Fibroblast of mammary gland (primary cell): ENCODE measurements at places on chromosomes 1 and 21.

DNA sequence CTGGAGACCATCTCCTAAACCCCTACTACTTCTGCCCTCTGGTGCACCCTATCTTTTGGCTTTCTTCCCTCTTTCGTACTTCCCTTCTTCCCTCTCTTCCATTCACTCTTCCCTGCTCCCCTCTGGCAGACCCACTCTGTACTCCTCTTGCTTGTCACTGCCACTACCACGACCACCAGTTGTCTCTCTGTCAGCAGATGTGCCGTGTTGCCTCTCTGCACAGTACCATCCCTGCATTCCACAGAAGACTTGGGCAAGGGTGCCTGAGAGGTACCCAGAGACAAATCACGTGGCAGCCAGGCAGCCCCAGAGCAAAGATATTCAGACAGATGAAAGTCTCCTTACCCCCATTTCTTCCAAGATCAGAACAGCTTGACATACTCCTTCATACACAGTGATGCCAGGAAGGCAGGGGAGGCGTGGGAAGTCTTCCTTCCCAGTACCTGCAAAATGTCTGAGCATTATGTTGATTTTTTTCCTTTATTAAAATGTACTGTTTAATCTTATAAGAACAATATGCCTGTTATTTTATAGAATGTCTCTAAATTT, 15.0 kb downstream of the CAMSAP2 start:
- no peak for DNase-seq

GRCh38 chr21:38798081-38798480, 7.6 kb upstream of the ETS2 start:
- DNase-seq: no peak

GRCh38 chr1:219544163-219544846, 68.6 kb downstream of the ZC3H11B start:
- DNase-seq: no peak

- no peak for DNase-seq
These were observed 70.4 kb downstream of the TUT4 start for GRCh38 chr1:52482326-52483004.

- no peak for DNase-seq
These were observed 54.6 kb downstream of the PRKCZ start for GRCh38 chr1:2104621-2105427.

GRCh38 chr21:17359781-17360180, 153.1 kb upstream of the CXADR start:
- DNase-seq: no peak

- no peak for DNase-seq
These were observed 286 bp downstream of the ODR4 start for GRCh38 chr1:186375929-186376319.

DNA sequence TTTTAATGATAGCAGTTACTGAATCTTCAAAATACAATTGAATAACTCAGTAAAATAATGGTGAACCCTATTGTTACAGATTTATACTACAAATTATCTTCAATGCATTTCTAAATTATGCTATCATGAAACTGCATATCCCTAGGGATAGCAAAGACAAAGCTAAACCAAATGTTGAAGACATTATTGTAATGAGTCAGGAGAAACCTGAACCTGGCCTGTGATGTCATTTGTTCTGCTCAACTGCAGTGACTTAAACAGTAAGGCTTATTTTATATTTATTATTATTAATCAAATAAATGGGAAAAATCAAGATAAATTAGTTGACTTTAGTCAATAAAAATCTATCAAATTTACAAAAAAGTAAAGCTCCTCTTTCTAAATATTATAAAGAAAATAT, 100.3 kb downstream of the UCHL5 start:
- DNase-seq: peak; percentile 86

- DNase-seq: no peak
These were observed 153.7 kb upstream of the C1orf174 start for GRCh38 chr1:4053774-4054173.

DNA sequence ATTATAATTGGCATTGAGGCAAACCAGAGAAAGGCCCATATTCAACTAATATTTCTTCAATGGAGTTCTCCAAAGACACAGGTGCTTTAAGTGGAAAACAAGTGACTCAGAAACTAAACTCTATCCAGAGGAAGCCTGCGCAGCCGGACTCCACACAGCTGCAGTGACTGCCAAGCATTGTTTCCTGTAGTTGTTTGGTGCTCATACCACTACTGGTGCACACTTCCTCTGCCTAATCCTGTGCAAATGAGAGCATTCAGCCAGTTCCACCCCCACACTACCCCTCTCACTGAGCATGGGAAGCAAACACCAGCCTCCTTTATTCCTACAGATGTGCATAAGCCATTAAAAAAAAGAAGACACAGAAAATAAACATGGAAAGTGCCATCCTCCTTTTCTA, 102.9 kb downstream of the VAV3 start:
- no peak for DNase-seq

- no peak for DNase-seq
These were observed 34.6 kb upstream of the RRP15 start for GRCh38 chr1:218250492-218250891.

DNA sequence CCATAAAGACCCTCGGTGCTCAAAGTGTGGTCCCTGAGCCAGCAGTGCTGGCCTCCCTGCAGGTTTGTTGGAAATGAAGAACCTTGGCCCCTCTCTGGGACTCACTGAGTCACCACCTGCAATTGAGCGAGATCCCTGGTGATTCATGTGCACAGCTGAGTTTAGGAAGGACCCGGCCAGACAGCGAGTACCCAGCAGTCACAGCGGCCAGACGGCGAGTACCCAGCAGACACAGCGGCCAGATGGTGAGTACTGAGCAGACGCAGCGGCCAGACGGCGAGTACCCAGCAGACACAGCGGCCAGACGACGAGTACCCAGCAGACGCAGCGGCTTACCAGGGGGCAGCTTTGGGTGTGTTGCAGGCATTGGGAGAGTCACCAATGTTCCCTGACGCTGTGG, 123.8 kb downstream of the PRDM16 start:
- no peak for DNase-seq

DNA sequence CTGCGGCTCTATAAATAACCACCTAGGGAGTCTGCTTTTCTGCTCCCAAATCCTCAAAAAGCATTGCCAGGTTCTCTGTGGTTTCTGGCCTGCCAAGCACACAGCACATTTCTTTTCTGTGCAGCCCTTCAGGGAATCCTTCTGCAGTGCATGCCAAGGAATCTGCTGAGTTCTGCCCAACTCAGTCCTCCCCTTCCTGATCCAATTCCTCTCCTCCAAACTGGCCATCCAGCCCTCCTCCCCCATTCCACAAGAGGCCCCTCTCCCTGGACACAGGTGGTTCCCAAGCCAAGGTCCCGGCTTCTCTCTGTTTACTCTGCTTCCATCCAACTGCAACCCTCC, 61.8 kb downstream of the HIVEP3 start:
- peak; percentile 44 for DNase-seq

- no peak for DNase-seq
These were observed 28.6 kb downstream of the IVNS1ABP start for GRCh38 chr1:185288435-185288834.

- DNase-seq: no peak
These were observed 4.3 kb downstream of the GBP2 start for GRCh38 chr1:89121641-89122040.

DNA sequence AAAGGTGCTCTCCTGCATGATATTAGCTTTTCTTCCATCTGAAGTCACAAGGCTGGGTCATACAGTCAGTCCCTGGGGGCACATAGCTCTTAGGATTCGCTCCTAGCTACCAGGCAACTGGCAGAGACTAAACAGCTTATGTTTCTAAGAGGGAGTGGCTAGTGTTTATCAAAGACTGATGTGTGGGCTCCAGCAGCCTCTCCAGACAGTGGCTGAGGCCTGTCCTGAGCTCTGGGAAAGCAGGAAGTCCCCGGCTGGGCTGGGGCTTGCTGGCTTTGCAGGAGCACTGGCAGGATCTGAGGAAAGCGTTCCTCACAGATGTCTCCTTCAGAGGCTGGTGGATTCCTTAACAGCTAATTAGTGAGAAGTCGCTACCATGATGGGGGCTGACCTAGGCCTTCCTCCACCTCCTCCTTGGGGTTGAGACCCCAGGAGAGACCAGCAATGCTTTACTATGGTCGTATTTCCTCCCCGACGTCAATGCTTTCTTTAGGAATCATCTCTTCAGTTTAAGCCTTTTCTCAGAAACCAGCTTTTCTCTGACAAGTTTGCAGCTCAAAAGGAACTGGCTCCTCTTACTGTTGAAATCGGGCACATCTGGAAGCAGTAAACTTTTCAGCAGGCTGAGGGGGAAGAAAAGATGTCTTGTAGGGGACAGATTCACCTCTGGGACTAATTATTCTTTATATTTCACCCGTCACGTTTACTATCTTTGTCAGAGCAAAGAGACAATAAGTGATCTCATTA, 33.5 kb upstream of the HHAT start:
- peak; percentile 55 for DNase-seq

- DNase-seq: no peak
These were observed 467.6 kb downstream of the RWDD3 start for GRCh38 chr1:95701450-95702173.

DNA sequence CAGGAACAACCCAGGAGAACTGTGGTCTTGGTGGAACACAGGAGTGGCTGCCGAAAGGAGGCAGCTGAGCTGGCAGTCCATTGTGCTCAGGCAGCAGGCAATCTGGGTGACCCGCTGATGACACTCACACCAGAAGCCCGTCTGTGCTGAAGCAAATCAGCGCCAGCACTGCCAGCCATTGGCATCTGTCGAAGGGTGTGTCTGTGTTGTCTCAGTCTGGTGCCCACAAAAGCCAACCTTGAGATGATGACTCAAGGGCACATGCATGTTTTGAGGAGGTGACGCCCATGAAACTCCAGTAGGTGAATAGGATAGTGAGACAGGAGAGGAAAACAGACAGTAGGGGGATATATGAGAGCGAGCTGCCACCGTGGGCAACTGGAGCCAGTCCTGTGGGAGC, 167.3 kb downstream of the KAZN start:
- no peak for DNase-seq

- no peak for DNase-seq
These were observed 342.8 kb downstream of the MATN1 start for GRCh38 chr1:30380625-30380984.

DNA sequence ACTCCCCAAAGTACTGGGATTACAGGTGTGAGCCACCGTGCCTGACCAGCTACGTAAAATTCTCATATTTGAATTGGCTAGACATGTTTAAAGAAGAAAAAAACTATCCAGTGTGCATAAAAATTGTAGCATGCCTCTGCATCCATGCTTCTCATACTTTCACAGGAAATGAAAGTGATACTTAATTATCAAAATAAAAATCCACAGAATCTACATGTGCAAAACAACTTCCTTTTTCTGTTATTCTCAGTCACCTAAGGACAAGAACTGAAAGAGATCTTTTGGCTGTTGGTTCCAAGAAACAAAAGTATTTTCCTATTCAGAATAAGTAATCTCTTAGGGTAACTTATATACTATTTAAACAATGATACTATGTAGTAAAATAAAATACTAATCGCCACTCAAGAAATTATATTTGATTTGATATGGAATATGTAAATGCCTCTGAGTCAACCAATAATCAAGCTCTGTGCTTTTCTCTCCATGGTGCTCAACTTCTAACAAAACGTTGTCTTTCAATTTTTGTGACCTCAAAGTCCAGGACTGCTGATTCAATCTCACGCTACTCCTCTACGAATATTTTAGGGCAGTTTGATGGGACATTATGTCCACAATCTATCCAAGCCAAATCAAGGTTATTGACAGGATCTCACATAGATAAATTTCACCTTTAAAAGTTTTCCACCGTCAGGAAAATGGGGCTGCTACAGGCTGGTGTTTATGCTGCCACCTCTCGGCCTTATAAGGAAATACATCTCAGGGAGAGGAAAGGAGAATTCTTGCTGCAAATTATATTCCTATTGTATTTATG, 102.7 kb downstream of the ZNF281 start:
- DNase-seq: peak; percentile 43

GRCh38 chr21:46000731-46001641, 19.4 kb downstream of the COL6A1 start:
- peak; percentile 58 for DNase-seq

DNA sequence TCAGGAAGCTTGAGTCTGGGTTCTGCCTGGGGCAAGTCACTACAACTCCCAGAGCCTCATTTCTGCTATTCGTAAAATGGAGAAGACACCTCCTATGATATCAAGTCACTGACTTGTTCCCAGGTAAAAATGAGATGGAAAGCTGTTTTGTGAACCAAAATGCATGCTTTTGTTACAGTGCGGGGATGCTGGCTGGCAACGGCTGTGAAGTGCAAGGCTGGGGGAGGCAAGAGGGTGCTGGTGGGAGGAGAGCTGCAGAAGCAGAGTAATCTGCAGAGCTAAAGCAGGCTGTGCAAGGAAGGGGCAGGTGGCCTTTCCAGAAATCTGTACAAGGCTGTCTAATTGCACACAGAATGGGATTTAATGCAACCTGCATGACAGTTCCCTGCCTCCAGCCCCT, 150.9 kb downstream of the CNIH3 start:
- no peak for DNase-seq

DNA sequence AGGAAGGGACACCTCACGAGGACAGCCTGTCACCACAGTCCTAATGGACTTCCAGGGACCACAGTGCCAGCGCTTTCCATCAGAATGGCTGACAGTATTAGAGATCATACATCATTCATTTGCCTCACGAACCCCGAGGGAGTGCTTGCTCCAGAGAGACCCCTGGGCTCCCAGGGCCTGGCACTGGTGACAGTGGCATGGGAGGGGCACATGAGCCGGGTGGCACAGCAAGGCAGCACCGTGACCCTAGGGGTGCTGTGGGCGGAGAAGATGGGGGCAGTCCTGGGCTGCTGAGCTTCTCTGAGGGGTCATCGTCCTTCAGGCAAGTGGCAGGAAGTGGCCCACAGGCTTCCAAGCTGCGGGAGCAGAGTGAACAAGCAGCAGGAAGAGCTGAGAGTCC, 16.4 kb upstream of the TSPEAR start:
- no peak for DNase-seq

- DNase-seq: no peak
These were observed 70.6 kb downstream of the FNBP1L start for GRCh38 chr1:93518516-93518915.

GRCh38 chr1:208250613-208251012, 6.4 kb upstream of the PLXNA2 start:
- no peak for DNase-seq

DNA sequence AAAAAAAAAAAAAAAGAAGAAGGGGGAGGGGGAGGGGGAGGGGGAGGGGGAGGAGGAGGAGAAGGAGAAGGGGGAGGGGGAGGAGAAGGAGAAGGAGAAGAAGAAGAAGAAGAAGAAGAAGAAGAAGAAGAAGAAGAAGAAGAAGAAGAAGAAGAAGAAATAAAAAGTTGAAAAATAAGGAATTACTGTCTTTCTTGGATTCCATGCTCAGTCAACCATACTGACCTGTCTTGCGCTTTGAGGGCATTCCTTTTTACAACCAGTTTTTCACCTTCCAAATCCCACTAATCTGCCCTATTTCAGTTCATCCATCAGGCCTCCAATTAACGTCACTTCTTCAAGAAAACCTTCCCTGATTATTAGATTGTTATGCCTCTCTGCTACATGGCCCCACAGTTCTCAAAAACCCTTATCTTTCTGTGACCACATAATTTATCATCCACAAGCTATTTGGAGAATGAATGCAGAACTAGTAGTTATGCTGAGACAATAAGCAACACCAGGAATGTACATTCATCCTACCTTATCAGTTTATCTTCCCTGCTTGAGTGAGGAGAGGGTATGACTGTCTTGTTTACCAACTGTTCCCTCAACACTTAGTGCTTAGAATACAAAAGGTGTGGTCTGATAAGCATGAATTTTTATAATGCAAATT, 57.5 kb upstream of the GUCA2A start:
- no peak for DNase-seq
